ENCODE measurements at places on chromosomes 1 and 21. TPM values are rescaled to one million over a fixed set of nuclear protein-coding genes. Genes with fewer than 3 reads are reported as not detected.
A peak's percentile ranks its signal among the peaks of the same experiment; 100 is the strongest.

MMEL1 gene
- 0.42 TPM for total RNA-seq

DNA sequence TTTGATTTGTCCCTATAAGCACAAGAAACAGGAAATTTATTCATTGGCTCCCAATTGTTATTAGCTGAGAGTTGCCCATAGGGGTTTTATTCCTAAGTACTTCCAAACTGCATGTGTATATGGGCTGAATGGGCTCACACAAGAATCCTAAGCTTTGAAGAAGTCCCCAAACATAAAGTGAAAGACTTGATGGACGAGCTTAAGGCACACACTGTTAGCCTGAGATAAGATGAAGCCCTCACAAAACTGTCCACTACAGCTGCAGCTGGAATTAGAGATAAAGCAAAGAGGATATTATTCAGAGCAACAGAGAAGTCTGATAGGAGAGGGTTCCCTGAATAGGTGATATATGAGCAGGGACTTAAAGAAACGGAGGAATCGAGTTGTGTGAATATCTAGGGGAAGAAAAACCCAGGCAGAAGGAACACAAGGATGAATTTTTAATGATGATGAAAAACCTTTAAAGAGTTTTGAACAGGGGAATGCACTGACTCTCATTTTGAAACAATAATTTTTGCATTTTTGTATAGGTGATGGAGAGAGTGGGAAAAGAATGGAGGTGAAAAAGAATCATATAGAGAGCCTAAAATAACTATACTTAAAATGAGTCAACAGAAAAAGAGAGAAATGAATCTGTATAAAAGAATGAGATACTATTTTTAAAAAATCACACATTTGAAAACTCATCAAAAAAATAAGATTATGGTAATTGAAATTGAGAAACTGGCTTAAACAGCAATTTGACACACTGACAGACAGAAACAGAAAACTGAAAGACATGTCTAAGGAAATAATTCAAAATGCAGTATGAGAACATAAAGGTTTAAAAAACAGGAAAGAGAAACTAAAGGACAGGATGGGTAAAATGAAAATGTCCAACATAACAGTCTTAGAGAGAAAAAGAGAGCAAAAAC is 133.6 kb upstream of the POGK start:
- no peak for DNase-seq

- DNase-seq = no peak
These were observed 11.5 kb upstream of the C1orf198 start for GRCh38 chr1:230879778-230880177.

- no peak for DNase-seq
These were observed 718.3 kb upstream of the PTBP2 start for GRCh38 chr1:96002969-96003964.

- DNase-seq = no peak
These were observed 15.8 kb upstream of the TNFRSF8 start for GRCh38 chr1:12047120-12047876.

DNA sequence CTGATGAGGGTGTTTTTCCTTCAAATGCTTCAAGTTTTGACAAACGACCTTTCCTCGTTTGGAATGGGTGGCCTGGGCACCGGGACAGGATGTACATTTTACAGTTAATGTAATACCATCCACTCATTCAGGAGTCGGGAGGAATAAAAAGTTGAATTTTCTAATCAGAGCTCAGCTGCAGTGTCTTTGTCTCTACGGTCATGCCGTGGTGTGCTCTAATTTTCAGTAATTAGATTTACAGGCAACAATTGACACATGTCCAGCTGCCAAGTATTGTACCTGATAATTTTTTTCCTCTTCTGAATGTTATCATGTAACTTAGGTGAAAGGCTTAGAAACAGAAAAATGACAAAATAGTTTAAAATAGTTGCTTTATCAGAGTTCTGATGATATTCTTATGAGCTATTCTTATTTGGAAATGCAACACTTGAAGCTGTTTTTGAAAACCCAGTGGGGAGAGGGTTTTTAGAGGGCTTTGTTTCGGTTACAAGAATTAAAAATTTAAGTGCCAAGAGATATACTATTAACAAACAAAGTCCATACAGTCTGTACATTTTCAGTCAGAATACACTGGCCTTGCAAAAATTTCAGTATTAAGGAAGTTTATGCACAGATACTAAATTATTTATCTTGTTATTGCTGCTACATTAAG is 1.0 kb downstream of the CDKN2C start:
- no peak for DNase-seq

- DNase-seq = no peak
These were observed 66.4 kb upstream of the CASZ1 start for GRCh38 chr1:10862743-10863335.

AVPR1B gene
- not detected for total RNA-seq

DNA sequence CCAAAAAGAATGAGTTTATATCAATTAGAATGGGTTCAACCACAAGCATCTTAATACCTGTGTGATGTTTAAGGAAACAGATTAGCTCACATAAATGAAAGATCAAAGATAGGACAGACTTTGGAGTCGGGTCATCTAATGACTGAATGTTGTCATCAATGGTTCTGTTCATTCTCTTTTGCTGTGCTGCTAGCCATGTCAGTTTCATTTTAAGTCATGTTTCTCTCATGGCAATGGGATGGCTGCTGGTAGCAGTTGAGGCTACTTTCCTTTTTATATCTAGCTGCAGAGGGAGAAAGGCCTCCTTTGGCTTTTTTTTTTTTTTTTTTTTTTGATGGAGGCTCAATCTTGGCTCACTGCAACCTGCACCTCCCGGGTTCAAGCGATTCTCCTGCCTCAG is 86.9 kb upstream of the SPAG17 start:
- DNase-seq = no peak

DNA sequence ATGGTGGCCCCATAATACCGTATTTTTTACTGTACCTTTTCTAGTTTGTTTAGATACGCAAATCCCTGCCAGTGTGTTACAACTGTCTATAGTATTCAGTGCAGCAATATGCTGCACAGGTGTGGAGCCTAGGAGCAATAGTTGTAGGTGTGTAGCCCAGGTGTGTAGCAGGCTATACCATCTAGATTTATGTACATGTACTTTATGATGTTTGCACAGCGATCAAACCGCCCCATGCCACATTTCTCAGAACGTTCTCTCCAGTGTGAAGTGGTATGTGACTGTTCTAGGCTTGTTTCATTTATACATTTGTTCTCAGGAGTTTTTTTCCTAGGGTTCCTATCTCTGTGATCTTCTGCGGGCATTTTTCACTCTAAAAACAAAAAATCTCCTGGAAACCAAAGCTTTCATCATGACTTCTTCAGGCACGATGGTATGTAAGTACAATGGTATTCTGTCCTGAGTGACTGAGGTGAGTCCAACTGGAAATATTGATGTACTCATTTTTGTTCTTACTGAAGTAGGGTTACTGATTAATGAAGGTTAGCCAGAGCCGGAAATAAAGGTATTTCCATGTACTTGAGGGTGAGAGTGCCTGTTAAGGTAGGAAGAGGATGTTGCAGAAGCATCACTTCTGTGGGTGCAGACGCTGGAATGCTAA is 153.0 kb downstream of the GABPA start:
- DNase-seq = no peak

- peak; percentile 29 for DNase-seq
These were observed 78.0 kb downstream of the BCAR3 start for GRCh38 chr1:93603601-93604000.

GRCh38 chr1:43841321-43842174 is 92.1 kb upstream of the ARTN start:
- DNase-seq = no peak

DNA sequence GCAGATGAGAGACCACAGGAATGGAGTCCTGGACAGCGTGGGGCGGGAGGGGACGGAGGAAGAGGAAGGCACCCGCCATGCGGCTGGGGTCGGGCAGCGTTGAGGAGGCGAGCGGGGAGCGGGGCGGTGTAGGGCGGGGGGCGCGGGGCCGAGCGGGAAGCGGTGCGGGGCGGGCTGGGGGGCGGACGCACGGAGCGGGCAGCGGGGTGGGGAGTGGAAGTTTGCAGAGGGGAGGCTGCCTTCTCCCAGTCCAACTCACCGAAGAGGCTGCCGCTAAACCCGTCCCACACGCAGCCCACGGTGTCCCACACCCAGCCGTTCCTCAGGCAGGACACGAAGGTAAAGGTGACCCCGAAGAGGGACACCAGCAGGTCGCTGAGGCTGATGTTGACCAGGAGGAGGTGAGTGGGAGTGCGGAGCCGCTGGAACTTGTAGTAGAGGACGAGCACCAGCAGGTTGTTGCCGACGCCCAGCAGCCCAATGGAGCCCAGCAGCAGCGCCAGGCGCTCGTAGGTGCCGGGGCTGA is 483 bp downstream of the CHML start:
- DNase-seq = peak; percentile 84

AUNIP gene
- 14.4 TPM for total RNA-seq

RAD54L gene
- total RNA-seq = 58.3 TPM

S100A9 gene
- total RNA-seq = not detected

GRCh38 chr1:207430602-207431001 is 23.5 kb upstream of the CR2 start:
- DNase-seq = no peak

- no peak for DNase-seq
These were observed 9.9 kb downstream of the ATP1A1 start for GRCh38 chr1:116382857-116383483.

- no peak for DNase-seq
These were observed 913.9 kb downstream of the BRINP3 start for GRCh38 chr1:189563784-189564183.

DNA sequence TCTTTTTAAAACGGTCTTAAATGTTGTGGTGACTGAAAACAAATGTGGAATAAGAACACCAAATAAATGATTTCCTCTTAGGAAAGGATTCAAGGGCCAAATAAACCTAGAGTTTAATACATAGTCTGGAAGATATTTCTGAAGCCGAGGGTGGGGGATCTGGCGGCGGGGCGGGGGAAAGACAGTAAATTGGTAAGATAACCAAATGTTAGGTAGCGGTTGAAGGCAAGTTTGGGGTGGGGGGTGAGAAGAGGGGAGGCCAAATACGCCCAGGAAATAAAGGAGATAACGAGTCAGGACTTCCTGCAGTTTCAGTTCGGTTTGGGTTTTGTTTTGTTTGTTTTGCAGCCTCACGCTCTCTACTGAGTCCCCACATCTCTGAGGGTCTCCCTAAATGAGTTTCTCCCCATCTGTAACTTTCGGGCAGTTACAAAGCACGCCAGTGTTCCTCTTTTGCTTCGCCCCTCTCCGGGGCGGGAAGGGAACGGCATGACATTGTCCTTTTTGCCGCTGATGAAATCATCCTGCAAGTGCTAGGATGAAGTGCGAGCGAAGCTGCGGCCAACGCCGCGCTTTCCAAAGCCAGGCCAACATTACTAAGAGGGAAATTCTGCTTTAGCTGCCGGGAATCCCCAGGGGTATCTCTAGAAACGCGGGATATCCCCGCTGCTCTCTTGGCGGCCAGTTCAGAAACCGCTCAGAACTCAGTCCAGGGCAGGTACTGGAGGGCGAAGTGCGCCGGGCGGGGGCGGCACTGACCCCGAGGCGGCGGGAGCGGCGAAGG is 844 bp downstream of the NIBAN1 start:
- peak; percentile 82 for DNase-seq

DNA sequence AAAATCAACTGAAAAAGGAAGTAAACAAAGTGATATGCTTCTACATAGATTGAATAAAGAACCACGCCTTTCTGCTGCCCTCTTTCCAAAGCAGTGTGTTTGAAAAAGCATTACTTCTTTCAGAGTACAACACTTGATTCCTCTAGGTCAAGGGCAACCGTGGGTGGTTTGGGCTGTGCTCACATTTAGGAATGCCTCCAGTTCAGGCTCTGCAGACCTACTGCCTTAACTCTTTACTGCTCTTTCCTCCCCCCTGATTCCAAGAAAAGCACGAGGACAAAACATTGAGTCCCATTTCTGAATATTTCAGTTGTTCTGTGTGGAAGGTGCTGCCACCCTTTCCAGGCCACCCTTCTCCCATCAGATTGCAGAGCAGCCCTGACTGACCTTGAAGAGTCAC is 45.2 kb downstream of the ADAMTS1 start:
- DNase-seq = no peak

DNA sequence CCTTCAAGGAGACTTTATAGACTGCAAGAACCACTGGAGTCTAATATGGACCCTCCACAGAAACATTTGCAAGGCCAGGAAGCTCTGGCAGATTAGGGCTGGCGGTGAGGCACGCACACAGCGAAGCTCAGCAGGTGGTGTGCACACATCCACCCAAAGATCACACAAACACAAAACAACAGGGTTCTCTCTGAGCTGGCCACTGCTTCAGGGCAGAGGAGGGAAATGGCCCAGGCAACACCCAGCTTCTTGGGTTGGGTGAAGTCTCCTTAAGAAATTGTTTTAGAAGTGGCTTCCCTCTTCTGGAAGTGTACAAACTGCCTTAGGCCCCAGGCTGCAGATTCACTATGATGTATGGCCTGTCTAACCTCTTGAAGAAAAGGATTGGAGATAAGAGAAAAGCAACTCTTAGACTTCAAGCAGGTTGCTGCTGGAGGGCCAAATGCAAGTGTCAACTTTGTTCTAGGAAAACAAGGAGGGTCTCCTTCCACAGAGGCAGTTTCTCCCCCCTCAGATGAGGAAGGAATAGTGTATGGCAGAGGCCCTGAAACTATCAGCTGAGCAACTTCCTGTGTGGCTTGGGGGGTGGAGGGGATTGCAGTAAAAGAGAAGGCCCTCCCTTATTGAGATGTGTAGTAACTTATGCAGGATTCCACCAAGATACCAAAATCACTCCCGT is 2.0 kb downstream of the RCSD1 start:
- DNase-seq = peak; percentile 40

- DNase-seq = no peak
These were observed 21.8 kb upstream of the LHX4 start for GRCh38 chr1:180208264-180208663.

Data from endodermal cell (in vitro differentiated cells).